Thymus (tissue), 14 donors: ENCODE measurements at places on chromosomes 7 and 10. TPM values are rescaled to one million over a fixed set of nuclear protein-coding genes. Genes with fewer than 3 reads are reported as not detected.

- DNase-seq = no peak
Measured at GRCh38 chr7:108603656-108604306, 34.1 kb downstream of the DNAJB9 start.

- no peak for DNase-seq
Measured at GRCh38 chr7:18226598-18226997, 199.0 kb upstream of the PRPS1L1 start.

DNA sequence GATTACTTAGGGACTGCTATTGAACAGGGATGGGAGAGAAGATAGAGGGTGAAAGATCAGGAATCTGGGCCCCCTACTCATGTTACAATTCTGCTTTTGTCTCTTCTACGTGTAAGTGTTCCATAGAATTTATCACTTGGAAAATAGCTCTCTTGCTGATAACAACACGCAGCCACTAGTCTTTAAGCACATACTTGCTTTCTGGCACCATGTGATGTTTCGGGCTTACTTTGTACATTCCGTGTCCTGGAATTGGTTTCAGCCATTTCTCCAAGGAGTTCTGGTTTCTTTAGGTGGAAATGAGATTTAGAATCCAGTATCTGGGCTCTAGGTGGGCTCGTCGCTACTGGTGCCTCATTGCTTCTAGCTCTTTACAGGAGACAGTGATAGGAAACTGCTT, 59.7 kb downstream of the TFAM start:
- no peak for DNase-seq

DNA sequence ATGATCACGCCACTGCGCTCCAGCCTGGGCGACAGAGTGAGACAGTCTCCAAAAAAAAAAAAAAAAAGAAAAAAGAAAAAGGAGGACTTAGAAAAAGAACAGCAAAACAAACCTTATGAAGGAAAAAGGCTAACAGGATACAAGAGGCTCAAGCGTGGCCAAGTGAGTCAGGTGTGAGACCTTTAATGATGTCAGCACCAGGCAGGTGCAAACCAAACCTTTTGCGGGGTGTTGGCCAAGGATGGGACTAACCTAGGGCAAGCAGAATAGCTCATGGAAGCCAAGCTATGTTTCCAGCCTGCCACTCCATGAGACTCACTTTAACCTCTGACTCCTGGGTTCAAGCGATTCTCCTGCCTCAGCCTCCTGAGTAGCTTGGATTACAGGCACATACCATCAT, 11.3 kb upstream of the GNA12 start:
- DNase-seq = no peak

DNA sequence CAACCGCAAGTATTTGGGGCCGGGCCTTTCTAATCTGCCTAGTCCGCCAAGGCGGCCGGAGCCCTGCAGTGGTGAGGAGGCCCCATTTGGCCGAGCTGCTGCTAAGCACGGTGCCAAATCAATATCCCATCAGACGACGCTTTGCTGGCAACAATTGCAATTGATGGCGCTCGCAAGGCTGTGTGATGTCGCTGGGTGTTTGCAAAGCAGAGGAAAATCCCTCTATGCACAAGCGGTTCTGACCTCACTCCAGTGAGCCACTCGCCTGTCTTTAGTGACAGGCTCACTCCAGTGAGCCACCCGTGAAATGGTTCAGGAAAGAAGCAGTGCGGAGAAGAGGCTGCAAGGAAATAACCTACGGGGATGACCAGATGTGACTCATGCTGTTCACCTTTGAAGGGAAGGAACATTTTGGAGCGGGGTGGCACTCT, 18.3 kb upstream of the PDE1C start:
- DNase-seq = no peak

GRCh38 chr7:155372782-155373358, 75.2 kb downstream of the INSIG1 start:
- DNase-seq = no peak

Gene BAG3
- total RNA-seq = 1.7 TPM

Gene OR2A12
- not detected for total RNA-seq
